Activated CD8-positive, alpha-beta memory T cell treated with anti-CD3 and anti-CD28 coated beads for 4 hours (primary cell): ENCODE measurements at places on chromosomes 4 and X.
A peak's percentile ranks its signal among the peaks of the same experiment; 100 is the strongest.

DNA sequence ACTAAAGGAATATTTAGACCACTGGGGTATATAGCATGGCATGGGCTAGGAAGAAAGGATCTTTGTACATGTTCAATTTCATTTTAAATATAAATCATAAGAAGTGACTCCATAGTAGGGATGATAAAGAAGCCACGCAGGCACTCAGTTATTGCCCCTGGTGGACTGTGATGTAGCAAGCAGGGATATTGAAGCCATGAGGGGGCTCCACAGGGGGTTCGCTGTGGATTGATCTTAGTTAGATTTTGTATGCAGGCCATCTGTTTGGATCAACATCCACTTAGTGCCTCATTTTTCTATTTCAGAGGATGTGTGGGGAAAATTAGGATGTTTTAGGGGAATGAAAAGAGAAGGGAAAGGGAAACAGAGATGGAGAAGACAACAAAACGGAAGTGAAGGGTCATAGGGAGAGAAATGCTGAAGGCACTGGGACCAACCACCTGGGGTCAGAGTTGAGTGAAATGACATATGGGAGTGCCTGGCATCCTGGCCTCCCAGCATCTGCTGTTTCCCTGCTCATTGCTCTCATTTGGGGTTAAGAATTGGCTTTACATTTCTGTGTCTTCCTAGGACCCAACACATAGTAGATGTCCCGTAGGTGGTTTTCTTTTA lies 11.2 kb upstream of the FREM3 start:
- DNase-seq, result no peak

- no peak for DNase-seq
These were observed 48.4 kb upstream of the CLNK start for GRCh38 chr4:10732914-10733415.

DNA sequence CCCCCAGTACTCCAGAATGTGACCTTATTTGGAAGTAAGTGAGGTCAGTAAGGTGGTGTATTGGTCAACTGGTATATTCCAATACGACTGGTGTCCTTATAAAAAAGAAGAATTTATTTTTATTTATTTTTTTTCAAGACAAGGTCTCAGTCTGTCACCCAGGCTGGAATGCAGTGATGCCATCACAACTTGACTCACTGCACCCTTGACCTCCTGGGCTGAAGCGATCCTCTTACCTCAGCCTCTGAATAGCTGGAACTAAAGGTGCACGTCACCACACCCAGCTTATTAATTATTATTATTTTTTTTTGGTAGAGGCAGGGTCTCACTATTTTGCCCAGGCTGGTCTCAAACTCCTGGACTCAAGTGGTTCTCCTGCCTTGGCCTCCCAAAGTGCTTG lies 115.1 kb upstream of the PITX2 start:
- no peak for DNase-seq

DNA sequence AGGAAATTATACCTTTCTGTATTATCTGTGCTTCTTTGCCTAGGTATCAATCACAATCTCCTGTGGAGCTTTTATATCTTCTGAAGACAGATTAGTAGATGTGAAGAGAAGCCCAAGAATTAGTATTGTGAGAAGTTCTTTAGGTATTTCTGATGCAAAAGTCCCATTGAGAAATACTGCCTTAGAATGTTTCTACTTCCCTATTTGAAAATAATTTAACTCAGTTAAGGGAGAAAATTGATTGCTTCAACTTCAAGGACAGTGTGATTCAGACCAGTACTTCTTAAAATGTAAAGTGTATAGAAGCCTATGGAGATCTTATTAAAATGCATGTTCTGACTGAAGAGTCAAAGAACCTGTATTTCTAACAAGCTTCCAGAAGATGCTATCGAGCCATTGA lies 9.0 kb downstream of the EIF1AX start:
- no peak for DNase-seq

GRCh38 chr4:13430834-13431568 lies 53.1 kb downstream of the RAB28 start:
- DNase-seq, result no peak

GRCh38 chr4:88411491-88412096 lies 32.9 kb downstream of the HERC6 start:
- no peak for DNase-seq

GRCh38 chr4:6435010-6435409 lies 37.4 kb downstream of the PPP2R2C start:
- no peak for DNase-seq

DNA sequence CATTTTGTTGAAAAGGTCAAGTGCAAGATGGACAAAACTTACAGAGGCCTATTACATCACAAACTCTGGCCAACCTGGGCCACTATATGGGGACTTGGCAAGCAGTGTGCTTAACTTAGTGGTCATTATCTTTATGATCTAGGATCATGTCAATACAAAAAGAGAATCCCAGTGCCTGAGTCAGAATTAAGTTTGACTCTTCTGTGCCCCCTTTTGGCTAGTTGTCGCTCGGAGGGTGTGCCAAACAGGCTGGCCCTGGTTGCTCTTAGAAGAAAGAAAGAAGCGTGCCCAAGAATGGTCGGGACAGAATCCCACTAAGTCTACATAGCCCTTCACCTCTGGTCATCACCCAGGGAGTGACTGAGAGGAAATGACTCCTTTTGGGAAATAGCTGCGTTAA lies 100.1 kb downstream of the EIF4E start:
- peak; percentile 2 for DNase-seq

DNA sequence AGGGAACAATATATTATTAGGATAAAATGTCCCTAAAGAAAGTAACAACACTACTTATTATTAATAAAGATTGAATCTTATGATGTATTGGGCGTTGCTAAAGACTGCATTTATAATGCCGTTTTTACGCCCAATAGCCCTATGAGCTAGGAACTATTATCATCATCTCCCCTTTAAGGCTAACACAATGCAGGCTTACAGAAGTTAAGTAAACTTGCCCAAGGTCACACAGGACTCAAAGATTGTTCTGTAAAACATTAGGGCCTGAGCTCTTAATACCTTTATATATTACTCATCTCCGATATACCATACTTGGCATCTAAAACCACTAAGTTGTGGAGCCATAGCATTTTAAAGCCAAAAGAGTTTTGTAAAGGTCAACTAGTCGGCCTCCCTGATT lies 149.5 kb downstream of the FAM13A start:
- no peak for DNase-seq

- DNase-seq, result no peak
These were observed 379.0 kb downstream of the STIM2 start for GRCh38 chr4:27239641-27240040.

- no peak for DNase-seq
These were observed 280.3 kb downstream of the PDHA2 start for GRCh38 chr4:96120206-96120605.

DNA sequence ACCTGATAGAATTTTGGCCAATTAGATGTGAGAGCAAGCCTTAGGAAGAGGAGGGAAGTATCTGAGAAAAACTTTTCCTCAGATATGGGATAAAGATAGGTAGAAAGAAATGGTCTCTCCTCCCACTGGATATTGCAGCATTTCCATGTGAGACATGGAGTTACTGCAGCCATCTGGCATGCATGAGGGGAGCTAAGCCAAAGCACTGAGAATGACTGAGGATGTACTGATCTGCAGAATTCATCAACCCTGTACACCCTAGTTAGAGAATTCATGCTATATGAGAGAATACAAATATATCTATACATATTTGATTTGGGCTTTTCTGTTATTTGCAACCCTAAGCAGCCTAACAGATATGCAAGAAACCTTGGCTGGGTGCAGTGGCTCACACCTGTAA lies 52.5 kb upstream of the RPL34 start:
- no peak for DNase-seq

GRCh38 chr4:189285377-189285776 lies 655.3 kb upstream of the FRG1 start:
- no peak for DNase-seq

GRCh38 chr4:142408003-142408441 lies 438.1 kb downstream of the INPP4B start:
- no peak for DNase-seq

- no peak for DNase-seq
These were observed 23.5 kb upstream of the SLC34A2 start for GRCh38 chr4:25632135-25632534.

GRCh38 chrX:40733706-40734105 lies 1.6 kb downstream of the MED14 start:
- DNase-seq, result no peak
